ENCODE measurements at places on chromosomes 6 and 20.

- DNase-seq = no peak
These were observed 246.0 kb upstream of the TENT5A start for GRCh38 chr6:81998432-81998831.

GRCh38 chr6:121549736-121550135, 114.3 kb downstream of the GJA1 start:
- no peak for DNase-seq

GRCh38 chr6:135651964-135652755, 154.6 kb upstream of the AHI1 start:
- DNase-seq = no peak

DNA sequence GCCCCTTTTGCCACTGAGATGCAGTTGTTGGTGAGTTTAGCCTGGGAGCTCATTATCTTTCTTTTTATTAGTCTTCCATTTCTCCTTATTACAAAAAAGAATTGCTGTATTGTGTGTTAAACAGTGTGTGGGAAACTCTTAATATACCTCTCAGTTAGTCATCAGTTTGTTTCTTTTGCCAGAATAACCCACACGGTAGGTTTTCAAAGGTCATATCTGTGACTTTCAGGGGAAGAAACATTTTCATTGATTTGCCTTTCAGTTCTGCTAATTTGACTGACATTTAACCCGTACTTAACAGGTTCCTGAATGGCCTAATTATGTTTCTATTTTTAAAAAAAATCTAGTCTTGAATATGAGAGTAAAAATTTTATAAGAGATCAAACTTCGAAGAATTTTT, 145.3 kb downstream of the KHDC1L start:
- no peak for DNase-seq

GRCh38 chr6:86516087-86516486, 421.2 kb upstream of the HTR1E start:
- no peak for DNase-seq

GRCh38 chr6:52389626-52390360, 27.8 kb downstream of the PAQR8 start:
- DNase-seq = peak; percentile 71

GRCh38 chr6:4853782-4854511, 77.7 kb downstream of the CDYL start:
- peak; percentile 16 for DNase-seq

- DNase-seq = no peak
These were observed 8.4 kb upstream of the ZSWIM1 start for GRCh38 chr20:45872626-45873025.

- DNase-seq = no peak
These were observed 90.9 kb upstream of the HDDC2 start for GRCh38 chr6:125392682-125393081.

GRCh38 chr6:14366872-14367271, 249.3 kb downstream of the CD83 start:
- no peak for DNase-seq

DNA sequence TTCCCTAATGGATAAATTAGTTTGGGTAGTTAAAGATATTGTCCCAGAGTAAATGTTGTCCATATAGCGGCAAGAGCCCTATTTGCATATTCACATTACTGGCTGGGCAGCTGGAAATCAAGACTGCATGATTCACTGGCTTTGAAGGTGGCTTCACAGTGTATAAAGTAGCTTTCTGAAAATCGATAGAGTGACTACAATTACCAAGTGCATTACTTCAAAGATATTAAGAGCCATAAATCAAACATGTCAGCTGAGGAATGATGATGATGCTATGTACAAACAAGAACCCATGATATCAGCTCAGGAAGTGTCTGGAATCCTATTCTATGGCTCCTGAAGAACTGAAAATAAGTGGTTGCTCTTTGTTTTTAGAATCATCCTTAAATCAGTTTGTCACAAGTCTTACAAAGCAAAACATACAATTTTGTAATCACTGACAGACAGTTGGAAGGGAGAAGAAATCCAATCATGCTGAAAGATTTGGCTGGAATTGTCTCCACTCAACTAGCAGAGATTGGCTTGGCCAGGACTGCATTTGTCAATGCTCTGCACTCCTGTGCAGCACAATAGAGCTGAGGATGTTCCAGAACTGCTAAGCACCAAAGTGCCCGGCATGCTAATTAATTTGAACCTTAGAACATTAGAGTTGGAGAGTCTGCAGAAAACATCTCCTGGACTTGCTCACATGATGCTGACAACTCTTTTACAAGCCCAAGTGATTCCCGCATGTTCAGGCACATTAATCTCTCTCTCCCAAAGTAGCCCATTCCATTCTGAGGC, 77.9 kb upstream of the B3GAT2 start:
- DNase-seq = no peak

DNA sequence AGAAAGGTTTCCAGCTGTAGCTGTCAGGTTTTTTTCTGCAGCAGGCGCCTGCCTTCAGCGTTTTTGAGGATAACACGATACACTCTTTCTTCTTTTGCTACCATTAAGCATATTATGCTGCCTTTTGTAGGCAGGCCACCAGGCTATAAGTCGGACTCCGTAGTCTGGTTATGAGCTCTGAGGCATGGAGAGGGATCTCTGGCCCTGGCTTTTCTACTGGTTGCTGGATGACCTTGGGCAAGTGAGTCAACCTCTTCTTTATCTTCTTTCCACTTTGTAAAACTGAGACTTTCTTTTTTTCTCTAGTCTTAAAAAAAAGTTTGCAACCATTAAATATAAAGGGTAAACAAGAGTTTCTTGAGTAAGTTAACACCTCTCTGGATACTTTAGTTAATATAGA, 120.2 kb downstream of the BCKDHB start:
- no peak for DNase-seq

GRCh38 chr6:168027521-168027920, 30.1 kb downstream of the KIF25 start:
- DNase-seq = no peak

DNA sequence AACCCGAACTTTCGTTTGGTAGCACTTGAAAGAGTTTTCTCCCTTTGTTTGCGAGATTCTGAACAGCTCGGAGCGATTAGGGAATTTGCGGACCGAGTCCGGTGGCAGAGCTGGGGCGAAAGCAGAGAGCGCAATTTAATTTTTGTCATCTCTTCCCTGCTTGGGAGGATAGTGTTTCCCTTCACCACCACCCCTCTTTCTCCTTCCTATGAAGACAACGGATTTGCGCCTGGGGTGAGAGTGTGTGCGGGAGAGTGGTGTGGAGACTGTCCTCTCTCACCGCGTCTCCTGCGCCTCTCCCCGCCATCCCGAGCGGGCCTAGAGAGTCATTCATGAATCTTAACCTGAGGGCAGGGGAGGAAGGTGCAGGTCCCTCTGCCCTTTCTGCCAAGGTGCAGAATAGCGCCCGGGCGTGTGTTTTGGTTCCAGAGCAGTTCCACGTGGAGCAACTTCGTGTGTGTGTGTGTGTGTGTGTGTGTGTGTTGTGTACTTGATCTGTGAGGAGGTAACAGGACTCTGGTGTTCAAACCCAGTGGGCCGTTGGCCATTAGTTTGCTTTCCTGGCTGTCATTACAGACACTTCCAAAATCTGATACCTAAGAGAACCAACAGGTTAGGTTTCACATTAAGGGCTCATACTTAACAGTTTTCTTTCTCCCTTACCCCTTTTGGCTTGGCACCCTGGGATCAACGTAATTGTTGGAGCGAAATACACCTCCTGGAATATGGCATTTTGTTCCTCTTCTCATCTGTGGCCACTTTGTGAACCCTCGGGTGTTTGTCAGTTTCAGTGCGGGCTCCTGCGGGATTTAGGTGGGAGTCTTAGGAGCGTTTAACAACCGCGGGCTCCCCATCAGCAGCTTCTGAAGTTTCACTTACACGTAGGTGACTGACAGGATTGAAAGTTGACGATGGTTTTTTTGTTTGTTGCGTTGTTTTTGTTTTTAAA, 1.8 kb downstream of the EYA4 start:
- DNase-seq = peak; percentile 2

- no peak for DNase-seq
These were observed 139.5 kb downstream of the QKI start for GRCh38 chr6:163554032-163554431.

- DNase-seq = no peak
These were observed 193.9 kb downstream of the ESR1 start for GRCh38 chr6:152001408-152001807.

DNA sequence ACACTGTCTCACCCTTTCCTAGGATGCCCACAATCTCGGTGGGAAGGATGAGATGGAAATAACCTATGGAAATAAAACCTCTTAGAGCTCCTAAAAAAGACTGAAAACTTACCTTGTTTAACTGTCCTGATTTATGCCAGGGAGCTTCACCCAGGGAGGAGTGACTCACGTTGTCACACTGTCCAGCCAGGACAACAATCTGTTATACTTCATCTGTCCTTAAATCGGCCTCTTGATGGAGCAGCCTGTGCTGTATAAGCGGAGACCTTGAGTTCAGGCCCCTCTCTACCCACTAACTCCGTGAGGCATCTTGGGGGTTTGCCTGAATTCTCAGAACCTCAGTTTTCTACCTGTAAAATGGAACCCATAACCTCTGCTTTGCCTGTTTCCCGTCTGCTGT, 9.2 kb upstream of the KIAA1755 start:
- DNase-seq = no peak

- no peak for DNase-seq
These were observed 23.0 kb downstream of the BCKDHB start for GRCh38 chr6:80129485-80129884.

DNA sequence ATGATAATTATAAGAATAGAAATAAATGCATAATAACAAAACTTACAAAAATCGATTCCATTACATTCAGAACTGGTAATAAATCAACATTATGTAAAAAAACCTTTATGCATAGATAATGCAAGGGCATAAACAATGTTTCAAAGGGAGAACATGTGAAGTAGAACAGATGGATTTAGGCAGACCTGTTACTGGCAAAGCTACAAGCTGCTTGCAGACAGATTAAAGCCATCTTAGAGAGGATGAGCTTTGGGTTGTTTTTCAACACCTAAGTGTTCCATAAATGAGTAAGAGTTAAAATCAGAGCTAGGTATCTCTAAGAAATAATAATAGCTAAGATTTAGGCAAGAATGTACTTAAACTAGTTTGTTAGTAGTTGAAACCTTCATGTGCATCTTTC, 37.2 kb downstream of the SNAP25 start:
- DNase-seq = no peak

- peak; percentile 17 for DNase-seq
These were observed 39.1 kb downstream of the TMX4 start for GRCh38 chr20:7980332-7981046.

Data from stimulated activated CD4-positive, alpha-beta T cell treated with anti-CD3 and anti-CD28 coated beads, Interleukin-15, amount 100 ng/mL, for 24 hours (primary cell).